ENCODE measurements at places on chromosomes 7 and 10.
A peak's percentile ranks its signal among the peaks of the same experiment; 100 is the strongest.

DNA sequence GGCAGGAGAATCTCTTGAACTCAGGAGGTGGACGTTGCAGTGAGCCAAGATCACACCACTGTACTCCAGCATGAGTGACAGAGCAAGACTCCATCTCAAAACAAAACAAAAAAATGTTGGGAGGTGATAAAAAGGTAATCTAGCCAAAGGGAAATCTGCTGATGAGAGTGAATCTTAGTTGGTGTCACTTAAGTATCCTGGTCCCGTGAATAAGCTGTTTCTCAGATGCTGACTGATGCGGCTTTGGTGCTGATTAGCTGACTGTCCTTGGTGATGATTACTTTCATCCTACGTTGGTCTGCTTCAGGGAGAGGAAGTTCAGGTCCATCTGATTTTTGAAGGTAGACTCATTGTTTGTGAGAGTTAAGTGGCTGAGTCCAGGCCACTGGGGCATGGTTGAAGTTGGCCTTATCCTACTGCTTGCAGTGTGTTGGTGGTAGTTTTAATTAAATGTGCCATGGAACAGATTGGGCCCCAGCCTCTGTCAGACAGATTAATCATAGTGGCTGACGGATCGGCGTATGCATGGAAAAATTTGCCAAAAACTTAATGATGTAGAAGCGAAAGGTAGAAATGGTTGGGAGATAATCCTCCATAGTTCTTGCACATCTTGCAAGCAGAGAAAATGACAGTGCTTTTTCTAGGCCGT is 17.4 kb upstream of the TMEM236 start:
- no peak for DNase-seq

DNA sequence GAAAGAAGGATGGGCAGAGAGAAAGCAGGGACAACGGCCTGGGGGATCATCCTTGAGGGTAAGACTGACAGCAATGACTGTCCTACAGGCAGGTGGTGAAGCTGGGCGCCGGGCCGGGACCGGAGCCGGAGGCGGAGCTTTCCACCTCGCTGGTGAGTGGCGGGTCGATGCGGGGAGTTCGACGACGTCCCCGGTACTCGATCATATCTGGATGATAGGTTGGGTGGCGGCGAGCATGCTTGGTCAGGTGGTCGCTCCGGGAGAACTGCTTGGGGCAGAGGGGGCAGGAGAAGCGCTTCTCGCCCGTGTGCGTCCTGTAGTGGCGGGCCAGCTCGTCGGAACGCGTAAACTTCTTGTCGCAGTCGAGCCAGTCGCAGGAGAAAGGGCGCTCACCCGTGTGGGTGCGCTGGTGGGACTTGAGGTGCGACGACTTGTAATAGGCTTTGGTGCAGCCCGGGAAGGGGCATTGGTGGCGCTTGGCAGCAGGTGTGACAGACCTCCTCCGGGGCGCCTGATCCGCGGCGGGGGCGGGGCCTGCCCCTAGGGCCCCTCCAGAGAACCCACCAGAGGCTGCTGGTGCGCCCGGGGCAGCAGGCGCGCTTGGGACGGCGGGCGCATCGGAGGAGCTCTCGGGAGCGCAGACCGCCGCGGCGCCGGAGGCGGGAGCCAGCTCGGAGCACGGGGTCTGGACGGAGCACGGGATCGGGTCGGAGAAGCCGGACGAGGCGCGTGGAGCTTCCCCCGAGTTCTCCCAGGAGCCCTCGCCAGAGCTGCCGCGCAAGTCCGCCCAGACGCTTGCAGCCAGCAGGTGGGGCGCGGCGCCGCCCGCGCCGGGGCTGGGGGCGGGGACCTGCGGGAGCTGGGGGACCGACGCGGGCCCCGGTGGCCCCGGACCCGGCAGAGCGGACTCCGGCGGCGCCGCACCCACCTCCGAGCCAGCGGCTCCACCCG is 752 bp downstream of the KLF14 start:
- no peak for DNase-seq

DNA sequence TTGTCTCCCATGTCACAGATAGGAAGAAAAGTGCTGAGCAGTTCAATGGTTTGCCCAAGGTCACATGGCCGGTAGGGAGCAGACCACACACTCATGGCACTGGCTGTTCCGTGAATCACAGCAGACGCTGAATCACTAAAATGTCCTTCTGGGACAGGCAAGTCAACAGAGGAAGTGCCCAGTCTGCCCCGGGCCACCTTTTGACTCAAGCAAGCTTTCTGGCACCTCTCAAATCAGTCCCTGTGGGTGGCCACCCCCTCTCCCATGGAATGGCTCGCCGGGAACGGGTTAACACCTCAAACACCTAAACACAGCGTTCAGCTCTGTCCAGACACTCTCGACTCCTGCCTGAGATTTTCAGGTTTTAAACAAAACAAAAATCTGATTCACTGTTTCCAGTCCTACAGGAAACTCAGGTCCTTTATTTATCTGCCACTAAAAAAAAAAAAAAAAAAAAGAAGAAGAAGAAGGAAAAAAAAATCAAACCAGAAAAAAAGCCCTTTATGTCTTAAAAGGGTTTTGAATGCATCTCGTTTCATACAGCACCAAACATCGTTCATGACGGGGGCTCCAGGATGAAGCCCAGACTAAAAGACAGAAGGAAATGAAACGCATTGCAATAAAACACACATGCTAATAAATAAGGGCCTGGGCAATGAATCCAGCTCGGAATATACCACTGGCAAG is 15.5 kb downstream of the CARD11 start:
- peak; percentile 50 for DNase-seq

- no peak for DNase-seq
Measured at GRCh38 chr10:119189811-119190282, 11.2 kb upstream of the PRDX3 start.

GRCh38 chr10:111089293-111089692 is 12.5 kb downstream of the ADRA2A start:
- no peak for DNase-seq

GRCh38 chr7:148434181-148434757 is 156.3 kb upstream of the C7orf33 start:
- no peak for DNase-seq

DNA sequence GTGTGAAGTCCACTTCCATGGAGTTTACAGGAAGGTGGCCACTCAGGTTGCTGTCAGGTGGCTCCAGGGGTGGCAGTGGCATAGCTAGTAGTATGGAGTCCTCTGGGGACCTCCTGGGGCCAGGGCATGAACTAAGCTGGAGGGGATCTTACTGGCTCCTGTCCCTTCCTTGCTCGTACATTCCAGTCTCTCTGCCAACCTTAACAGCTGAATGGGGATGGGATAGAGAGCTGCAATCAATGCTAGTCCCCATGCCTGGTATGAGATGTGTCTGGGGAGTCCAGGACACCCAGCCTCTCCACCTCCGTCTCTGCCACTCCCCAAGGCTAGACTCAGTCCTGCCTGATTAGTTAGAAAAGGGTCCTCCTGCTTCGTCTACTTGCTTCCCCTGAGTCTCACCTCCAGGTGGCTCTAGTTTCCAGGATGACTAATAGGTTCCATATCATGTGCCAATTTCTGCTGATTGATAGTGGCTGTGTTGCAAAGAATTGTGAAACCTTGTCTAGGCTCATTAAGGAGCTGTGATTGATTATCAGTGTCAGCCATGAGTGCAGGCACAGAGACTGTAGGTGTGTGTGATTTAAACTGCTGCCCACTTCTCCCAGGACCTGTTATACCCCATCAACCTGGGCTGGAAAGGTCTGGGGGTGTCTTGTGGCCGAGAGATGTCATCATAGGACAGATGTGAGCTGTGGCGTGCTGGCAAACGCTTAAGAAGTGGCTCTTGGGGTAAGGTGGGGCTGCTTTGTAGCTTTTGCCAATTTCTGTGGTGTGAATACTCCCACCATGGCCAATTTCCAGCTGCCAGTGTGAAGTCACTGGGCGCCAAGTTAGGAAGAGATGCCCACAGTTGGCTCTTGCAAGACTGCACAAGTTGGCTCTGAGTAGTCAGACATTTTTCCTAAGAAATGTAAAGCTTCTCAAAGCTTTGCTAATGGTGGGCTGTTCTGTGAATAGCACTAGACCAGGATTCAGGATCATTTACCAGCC is 59.8 kb downstream of the COL13A1 start:
- DNase-seq, result no peak

- DNase-seq, result no peak
Measured at GRCh38 chr7:1106063-1106792, 18.3 kb downstream of the GPER1 start.

- DNase-seq, result no peak
Measured at GRCh38 chr7:133576612-133577168, 323.8 kb downstream of the EXOC4 start.

GRCh38 chr10:106182542-106182941 is 982.0 kb downstream of the SORCS1 start:
- no peak for DNase-seq

DNA sequence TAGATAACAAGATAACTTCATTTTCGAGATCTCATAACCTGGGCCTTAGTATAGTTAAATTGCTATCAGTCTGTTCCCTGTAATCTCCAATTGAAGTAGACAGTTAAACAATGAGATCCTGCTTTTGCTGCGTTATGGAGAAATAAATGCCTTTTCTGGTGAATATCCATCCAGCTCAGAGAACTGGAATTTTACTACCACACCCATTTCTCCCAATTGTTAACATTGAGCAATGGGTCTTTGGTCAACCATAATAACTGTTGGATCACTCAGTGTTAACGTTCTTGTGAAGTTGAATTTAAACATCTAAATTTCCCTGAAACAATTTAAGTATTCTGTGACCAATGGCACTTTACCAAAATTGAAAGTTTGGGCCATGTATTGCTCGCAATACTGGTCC is 3.0 kb downstream of the CALU start:
- no peak for DNase-seq

DNA sequence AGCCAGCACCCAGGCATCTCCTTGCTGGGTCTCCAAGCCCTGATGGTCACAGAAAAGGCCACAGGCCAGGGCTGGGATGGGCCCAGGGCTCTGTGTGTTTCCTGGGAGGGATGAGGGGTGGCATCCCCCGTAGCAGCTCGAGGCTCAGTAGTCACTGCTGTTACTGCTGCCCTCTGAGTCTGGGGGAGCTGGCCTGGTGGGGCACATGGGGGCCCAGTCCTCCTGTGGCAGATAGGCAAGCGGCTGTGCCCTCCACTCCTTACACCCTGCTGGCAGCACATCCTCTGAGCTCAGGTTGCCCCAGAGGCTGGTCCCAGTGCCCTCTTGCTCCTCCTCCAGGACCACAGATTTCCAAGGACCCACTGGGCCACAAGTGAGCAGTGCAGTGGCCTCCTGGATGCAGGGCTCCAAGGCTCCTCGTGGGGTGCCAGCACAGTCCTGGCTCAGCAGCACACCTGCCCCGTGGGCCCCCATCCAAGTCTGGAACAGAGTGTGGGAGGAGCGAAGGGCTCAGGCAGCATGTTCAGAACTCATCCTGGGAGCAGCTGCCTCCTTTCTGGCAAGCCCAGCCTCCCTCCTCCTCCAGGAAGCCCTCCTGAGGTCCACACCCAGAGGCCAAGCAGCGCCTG is 31.5 kb upstream of the TUBB8 start:
- DNase-seq, result no peak

GRCh38 chr7:28481091-28481926 is 69.0 kb downstream of the CREB5 start:
- DNase-seq, result no peak

DNA sequence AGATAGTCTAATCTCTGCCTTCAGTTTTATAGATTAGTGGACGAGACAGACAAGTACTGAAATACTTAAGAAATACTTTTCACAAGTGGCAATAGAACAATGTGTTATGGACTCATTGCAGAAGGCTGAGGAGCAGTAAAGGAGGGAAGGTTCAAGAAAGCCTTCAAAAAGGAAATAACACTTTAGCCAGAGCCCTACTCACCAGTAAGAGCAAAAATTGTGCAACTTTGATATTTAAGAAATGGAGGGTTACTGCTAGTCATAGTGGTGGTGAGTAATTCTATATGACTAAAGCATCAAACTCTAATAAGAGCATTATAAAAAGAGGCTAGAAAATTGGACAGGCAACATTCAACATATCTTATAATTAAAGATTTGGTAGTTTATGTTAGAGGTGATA is 28.8 kb downstream of the PTPN12 start:
- no peak for DNase-seq

- DNase-seq, result no peak
Measured at GRCh38 chr7:72405871-72406270, 6.3 kb downstream of the CALN1 start.

GRCh38 chr7:55878691-55879090 is 8.6 kb upstream of the ZNF713 start:
- DNase-seq, result no peak

GRCh38 chr10:103455235-103455634 is 3.1 kb upstream of the CALHM2 start:
- DNase-seq, result no peak

DNA sequence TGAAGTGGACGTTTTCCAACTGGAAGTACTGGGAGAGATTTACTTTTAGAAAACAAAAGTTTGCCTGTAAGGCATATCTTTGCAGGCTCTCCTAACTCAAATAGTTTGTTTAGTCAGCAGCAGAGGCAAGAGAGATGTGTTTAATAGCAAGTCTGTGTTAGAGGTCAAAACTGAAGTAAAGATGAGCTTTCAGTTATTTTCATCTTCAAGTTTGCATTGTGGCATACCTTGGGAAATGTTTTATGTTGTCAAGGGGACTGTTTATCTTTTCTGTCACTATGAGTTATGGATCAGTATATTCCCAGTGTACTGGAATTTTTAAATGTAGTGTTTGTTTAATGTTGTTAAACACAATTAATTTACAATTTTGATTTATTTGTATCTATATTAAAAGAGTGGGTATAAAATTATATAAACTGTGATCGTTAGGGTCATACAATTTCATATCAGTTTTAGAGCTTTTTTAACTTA is 169.7 kb upstream of the PPP1R3A start:
- DNase-seq, result no peak

DNA sequence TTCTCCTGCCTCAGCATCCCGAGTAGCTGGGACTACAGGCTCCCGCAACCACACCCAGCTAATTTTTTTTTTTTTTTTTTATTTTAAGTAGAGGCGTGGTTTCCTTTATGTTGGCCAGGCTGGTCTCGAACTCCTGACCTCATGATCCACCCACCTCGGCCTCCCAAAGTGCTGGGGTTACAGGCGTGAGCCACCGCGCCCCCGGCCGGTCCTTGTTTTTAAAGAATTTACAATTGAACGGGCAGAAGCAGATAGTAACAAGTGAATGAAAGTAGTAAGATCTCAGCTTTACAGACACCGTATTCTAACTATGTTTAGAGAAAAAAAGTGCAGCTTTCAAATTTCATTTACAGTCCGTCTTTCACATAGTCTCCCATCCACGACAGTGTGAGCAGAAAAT is 112.5 kb upstream of the VWC2 start:
- no peak for DNase-seq

- no peak for DNase-seq
Measured at GRCh38 chr7:141228482-141228881, 154.6 kb downstream of the TMEM178B start.

DNA sequence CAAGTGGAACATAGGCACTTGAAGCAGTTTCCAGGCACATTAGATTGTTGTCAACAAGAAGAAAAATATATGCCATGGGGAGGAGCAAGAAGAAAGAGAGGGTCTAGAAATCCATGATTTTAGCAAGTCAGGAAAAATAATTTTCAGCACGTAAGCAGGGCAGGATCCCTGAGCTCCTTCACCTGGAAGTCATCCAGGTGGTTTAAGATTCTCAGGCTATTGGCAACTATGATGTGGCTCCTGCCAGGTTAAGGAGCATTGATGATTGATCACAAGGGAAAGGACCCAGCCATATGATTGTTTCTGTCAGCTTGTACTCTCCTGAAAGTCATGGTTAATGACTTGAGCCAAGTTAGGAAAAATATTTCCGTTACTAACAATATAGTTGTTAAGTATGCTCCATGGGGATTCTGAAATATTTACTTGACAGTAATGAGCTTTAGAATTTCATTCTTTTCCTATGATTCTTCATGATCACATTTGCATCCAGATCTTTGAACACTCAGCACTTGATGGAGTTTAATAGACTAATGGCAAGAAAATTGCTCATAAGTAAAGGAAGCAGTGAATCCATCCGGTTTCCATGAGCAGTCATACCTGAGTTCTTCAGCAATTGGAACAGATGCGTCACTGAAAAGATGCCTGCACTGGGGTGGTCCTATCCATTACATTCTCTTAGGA is 209.1 kb downstream of the BICC1 start:
- no peak for DNase-seq
